Activated T-cell treated with anti-CD3 and anti-CD28 coated beads for 1 hour (primary cell): ENCODE measurements at places on chromosomes 7 and 10.

DNA sequence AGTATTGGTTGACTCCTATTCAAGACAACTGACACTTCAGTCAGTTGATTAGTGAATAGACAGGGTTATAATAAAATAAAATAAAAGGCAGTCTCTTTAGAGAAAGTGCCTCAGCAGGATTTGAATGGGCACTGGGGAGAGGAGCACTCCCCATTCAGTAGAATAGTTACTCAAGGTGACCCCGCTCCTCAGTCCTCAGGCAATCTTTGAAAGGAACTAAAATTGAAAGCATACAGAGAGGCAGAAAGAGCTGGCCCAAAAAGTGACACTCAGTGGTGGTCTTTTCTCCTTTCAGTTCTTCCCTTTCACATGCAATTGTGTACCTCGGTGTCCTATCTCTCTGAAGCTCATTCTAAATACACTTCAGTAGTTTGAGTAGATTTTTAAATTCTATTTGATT lies 47.4 kb upstream of the MACC1 start:
- no peak for DNase-seq

- no peak for DNase-seq
These were observed 27.5 kb upstream of the NAMPT start for GRCh38 chr7:106312099-106312871.

- no peak for DNase-seq
These were observed 82.7 kb downstream of the RPS24 start for GRCh38 chr10:78116361-78116760.

DNA sequence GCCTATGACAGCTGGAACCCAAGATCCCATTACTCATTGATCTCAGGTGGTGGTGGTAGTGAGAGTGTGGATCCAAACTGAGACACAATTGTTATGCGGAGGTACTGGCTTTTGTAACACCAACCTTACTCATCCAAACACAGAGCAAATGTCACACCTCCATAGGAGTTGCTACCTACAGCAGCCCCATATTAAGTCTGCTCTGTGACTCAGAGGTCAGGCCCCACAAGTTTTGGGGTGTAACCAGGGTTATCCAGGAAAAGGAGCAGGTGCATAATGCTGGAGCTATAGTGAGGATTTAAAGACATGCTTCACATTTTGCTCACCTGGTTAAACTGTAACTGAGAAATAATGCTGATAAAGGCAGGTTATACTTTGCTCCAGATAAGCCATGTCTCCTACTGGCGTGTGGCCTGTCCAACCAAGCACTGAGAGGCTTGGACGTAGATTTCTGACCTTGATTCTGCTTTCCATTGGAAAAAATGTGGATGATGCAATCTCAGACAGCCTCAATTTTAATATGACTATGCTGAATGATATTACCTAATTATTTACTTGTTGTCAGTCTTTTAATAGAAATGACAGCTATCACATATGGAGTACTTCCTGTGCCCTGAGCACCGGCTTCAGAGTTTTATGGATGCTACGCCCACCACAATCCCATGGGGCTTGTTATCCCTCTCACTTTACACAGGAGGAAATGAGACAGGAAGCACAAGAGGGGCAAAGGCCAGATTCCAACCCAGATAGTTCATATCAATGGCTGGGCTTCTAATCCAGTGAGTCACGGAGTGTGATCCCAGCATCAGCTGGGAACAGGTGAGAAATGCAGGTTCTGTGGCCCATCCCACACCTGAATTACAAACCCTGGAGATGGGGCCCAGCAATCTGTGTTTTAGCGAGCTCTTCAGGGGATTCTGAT lies 181.3 kb downstream of the CHN2 start:
- no peak for DNase-seq
